ENCODE measurements at places on chromosomes 3 and 15. TPM values are rescaled to one million over a fixed set of nuclear protein-coding genes. Genes with fewer than 3 reads are reported as not detected.

FES gene
- polyA plus RNA-seq: 49.3 TPM

TMEM108 gene
- polyA plus RNA-seq: 0.45 TPM

NECTIN3 gene
- 6.4 TPM for polyA plus RNA-seq

C15orf62 gene
- 0.17 TPM for polyA plus RNA-seq

RLBP1 gene
- polyA plus RNA-seq: not detected
